ENCODE measurements at places on chromosomes 16 and 17.
A peak's percentile ranks its signal among the peaks of the same experiment; 100 is the strongest.

GRCh38 chr17:79137789-79138165, 63.2 kb downstream of the ENGASE start:
- DNase-seq = no peak

- DNase-seq = no peak
Measured at GRCh38 chr17:39973496-39973895, 7.1 kb upstream of the PSMD3 start.

DNA sequence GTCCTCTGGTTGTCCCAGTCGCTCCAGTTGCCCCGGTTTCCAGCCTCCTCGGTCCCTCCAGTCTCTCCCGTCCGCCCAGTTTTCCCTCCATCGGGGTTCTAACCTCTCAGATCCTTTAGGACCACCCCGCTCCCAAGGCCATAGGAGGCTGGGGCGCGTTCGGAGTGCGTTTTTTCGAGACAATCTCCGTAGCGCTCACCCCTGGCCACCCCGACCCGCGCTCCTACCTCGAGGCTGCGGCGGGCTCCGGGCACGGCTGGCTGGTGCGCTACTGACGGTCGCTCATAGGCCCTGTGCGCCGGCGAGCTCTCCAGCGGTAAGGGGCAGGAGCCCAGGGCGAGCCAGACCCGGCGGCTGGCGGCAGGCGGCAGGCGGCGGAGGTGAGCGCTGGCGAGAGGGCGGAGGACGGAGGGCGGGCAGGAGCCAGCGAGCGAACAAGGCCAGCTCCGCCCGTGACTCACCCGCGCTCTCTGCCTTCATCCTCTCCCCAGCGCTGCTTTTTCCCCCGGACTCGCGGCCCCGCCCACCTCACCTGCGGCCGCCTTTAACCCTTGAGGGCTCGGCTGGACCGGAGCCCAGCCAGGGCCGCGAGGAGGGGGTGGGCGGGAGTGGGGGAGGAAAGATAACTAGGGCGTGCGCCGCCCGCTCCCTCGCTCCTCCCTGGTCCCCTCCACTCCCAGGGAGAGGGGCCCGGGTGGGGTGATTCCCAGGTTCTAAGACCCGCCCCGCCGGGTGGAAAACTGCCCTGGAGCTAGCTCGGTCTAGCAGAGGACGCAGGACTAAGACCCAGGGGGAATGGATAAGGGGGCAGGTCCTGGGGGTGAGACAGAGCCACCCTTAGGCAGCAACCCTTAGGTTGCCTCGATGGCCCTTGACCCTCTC, at the start of gene SP6:
Gene SP6 (minus strand): TSS at position 472 of the 882 bp plus-strand sequence. CDS start 2,734 bp downstream, outside the sequence.
- DNase-seq = peak; percentile 70

DNA sequence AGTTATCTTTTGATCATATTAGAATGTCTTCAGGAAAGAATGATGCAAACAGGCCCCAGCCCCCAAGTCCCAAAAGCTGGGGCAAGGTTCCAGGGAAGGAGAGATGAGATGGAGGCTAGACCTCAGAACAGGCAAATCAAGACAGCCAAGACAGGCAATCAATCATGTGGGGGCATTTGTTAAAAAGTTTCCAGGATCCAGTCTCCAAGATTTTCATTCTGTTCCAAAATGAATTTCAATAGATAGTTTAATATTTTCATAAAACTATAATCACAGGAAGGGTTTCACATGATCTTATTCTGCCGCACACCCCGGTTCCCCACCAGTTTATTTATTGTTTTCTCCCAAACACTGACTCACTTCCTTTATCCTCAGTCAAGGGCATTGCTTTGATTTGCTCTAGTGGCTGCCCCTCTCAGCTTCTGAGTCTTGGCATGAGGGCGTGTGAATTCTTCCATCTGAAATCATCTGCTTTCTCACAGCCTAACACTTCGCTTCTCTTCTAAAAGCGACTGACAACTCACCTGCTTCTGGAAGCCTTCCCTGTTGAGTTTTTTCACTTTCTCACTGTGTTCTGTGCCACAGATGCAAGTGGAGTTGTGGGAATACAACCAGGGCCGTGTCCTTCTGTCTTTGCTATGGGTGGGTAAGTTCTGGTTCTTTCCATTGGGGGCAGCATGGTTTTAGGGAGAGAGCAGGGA, 12.2 kb upstream of the TERF2 start:
- no peak for DNase-seq

Data from stimulated activated CD4-positive, alpha-beta T cell treated with anti-CD3 and anti-CD28 coated beads, Interleukin-4, amount 100 ng/mL, for 24 hours (primary cell).